ENCODE measurements at places on chromosomes 13 and 19.

DNA sequence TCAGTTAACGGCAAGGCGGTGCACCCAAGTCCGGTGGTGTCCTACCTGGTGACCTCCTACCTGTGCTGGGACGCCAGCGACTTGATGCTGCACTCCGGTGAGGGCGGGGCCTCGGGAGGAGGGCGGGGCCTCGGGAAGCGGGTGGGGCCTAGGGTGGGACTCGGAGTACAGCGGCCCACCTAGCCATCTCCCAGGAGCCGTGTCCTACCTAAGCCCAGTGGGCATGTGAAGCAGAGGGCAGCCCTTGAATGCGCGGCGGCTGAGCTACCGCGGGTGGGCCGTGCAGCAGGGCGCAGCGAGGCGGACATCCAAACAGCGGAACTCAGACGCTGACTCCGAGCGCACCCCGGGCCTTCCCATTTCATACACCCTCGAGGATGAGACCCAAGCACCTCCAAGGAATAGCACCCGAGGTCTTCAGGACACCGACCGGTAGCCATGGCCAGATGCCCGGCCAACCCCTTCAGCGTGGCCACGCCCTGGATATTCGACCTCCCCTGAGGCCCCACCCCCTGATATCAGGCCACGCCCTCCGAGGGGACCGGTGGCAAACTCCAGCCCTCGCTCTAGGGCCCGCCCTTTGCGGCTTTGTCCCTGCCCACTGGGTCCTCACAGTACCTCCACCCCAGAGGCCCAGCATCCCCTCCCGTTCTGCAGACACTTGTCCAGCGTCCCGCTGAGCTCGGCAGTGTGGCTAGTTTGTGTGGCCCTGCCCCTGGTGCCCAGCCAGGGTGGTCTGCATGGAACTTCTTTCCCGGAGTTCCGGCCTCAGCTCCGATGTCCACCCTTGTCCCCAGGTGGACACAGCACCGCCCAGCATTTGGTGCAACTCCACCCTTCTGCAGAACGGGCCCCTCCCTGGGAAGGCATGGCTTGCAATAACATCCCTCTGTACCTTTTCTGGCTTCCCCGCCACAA, 5.4 kb downstream of the KLK1 start:
- DNase-seq, result no peak

- no peak for DNase-seq
Measured at GRCh38 chr13:74367193-74367592, 233.0 kb upstream of the KLF12 start.

DNA sequence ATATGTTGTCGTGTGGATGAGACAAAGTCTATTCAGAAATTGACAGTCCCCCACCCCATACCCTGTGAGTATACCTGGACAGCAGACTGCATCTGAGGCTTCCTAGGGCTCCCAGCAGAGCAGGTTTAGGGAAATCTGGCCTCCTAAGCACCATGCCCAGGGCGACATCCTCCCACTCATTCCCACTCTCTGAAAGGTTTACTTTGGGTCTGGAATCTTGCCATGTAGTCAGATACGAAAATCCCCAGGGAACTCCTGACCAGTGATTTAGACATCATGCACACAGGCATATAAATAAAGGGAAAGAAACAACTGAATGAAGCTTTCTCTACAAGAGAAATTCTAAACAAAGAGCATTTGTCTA, 717 bp upstream of the NALCN start:
- no peak for DNase-seq

DNA sequence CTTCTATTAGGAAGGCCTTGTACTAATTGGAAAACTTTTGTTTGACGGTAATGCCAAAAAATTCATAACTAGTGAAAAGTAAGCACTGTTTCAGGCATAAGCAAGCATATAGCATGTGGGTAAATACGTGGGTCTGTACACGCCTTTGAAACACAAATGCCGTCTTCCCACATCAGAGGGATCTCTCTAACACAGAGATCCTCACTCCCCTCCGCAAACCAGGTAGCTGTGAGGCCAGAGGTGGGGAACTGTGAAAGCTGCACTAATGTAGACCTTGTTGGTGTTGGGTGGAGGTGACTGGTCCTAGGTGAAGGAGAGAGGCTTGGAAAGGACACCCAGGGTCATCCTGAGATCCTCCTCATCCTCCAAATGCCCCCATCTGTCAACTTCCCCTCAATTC, 16.0 kb upstream of the POU2F2 start:
- no peak for DNase-seq

DNA sequence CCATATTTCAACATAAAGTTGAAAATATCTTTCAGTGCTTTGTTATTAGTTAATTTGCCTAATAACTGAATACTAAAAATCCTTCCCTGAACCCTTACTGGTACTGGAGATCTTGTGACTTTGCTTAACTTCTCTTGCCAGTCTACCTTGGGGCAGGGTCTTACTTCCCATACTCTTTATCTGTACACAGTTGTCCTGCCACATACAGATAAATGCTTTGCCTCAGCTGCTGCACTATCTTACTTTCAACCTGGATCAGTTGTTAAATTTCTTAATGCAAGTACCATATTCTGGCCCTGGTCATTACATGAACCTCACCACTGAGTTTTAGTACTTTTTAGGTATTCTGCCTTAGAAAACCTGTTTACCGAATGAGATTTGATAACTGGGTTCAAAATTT, 107.6 kb downstream of the PIBF1 start:
- DNase-seq, result no peak

DNA sequence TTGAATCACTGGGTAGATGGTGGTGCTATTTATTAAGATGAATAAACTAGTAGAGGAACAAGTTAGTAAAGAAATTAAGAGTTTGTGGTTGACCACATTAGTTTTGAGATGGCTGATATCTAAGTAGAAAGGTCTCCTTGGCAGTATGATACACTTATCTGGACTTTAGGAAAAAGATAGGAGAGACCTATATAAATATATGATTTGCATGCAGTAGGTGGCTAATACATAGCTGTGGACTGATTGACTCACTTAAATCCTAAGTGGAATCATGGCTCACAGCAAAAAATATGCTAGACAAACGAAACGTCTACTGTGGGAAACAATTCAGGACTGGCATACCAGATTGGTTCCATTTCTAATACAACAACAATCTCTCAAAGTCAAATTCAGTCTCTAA, 92.0 kb downstream of the CAB39L start:
- no peak for DNase-seq

Data from activated CD8-positive, alpha-beta memory T cell treated with anti-CD3 and anti-CD28 coated beads for 1 hour (primary cell).